ENCODE measurements at places on chromosomes 7 and 10. TPM values are rescaled to one million over a fixed set of nuclear protein-coding genes. Genes with fewer than 3 reads are reported as not detected.

Gene IFIT1B
- not detected for total RNA-seq

Gene INHBA
- 0.49 TPM for total RNA-seq

Gene OR2A12
- total RNA-seq: not detected

Gene FGFBP3
- total RNA-seq: 0.41 TPM

Gene DNMBP
- 10.7 TPM for total RNA-seq

Gene OR2A1
- not detected for total RNA-seq

Gene OR6B1
- not detected for total RNA-seq

Gene SLC26A3
- 0.29 TPM for total RNA-seq
